ENCODE measurements at places on chromosomes 4 and X.
A peak's percentile ranks its signal among the peaks of the same experiment; 100 is the strongest.

- DNase-seq: no peak
Observed at GRCh38 chr4:98567611-98568010, 90.8 kb downstream of the TSPAN5 start.

DNA sequence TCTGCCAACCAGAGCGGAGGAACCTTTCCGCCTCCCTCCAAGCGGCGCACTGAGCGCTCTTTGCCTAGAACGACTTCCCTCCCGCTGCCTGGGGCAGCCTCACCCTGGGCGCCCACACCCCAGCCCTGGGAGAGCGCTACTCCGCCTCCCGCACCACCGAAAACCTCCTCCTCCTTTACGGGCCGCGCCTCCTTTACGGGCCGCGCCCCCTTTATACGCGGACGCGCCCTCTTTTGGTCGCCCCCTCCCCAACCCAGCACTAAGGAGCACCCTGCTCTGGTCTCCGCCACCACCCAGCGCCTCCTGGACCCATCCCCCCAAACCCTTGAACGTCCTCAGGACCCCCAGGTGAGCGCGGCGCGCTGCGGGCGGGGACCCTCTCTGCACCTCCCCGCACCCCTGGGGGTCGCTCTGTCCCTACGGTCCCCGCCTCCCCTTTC is 586 bp upstream of the NSG1 start:
- no peak for DNase-seq

GRCh38 chr4:25088093-25088952 is 57.6 kb upstream of the LGI2 start:
- DNase-seq: no peak

DNA sequence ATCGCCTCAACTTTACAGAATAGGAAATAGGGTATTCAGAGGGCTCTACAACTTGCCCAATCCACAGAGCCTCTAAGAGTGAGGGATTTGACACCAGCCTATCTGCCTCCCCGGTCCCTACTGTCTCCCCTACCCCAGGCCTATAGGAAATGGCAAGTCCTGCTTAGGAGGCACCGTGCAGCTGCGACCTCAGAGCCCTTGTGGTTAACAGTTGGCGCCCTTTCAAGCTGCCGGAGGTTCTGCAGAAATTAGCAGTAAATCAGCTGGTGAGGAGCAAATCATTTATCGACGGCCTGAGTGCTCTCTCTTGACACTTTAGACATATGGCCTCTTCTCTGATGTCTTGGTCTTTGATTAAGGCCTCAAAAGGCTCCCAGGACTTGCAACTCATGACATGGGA is 96.9 kb downstream of the CLNK start:
- no peak for DNase-seq

GRCh38 chr4:120771907-120772306 is 150.6 kb downstream of the PRDM5 start:
- no peak for DNase-seq

DNA sequence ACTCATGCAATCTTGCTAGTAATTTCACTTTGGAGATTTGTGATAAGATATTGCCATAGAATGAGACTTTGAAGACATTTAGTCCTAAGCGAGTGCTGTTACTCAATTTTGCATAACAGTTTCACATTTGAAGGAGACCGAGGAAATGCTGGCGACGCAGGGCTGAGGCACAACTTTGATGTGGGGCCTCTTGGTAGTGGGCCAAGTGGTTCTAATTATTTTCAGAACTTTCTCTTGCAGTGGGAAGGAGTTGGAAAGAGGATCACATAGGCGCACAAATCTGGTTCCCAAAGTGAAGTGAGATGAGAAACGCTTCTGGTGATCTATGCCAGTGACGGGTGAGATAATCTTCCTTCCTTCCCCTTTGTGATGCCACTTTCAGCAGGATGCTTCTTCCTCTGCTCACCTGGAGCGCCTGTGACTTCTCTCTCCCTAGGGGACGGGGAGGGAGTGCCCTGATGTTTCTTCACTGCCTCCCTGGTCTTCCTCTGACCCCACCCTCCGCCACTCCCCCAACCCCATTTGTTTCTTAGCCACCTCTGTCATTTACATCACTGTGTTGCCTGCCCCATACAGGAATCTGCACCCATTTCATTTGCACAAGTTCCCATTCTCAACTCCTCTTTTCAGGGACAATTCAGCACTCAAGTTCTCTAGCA is 138.9 kb upstream of the MID1 start:
- no peak for DNase-seq

DNA sequence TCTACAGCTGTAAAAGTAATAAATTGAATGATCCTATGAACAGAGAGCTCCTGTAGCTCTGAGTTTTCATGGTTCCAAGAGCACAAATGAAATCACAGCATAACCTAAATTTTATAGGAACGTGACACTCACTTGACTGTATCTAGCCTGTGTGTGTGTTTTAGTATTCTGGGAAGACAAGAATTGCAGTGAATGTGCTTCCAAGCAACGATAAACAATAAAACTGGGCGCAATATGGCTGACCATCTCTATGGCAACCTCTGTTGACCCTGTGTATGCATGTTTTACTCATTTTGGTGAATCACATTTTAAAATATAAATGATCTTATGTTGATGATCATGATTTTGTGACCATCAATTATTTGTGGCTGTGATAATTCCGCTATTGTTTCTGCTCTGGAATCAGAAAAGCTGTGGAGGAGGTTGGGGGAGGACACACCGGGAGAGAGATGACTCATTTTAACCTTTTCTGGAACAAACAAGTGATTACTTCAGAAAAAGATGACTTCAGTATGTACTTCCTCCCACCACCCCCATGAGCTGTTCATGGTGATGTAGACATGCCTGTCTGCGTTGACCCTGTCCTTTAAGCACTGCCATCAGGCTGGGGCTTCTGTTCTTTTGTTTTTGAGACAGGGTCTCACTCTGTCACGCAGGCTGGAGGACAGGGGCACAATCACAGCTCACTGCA is 31.8 kb downstream of the USP11 start:
- peak; percentile 77 for DNase-seq

DNA sequence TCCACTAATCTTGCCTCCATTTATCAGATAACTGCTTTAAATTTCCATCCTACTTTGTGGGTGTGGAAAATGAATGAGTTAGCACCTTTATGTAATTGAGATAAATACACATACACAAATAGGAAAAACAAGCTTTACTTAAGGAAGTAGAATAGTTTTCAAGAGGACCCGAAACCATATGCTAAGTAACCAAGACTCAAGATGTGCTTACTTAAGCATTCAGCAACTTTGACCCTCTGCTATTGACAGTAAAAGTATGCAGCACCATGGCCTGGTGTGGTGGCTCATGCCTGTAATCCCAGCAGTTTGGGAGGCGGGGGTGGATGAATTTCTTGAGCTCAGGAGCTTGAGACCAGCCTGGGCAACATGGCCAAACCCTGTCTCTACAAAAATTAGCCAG is 29.9 kb downstream of the RNF175 start:
- no peak for DNase-seq

DNA sequence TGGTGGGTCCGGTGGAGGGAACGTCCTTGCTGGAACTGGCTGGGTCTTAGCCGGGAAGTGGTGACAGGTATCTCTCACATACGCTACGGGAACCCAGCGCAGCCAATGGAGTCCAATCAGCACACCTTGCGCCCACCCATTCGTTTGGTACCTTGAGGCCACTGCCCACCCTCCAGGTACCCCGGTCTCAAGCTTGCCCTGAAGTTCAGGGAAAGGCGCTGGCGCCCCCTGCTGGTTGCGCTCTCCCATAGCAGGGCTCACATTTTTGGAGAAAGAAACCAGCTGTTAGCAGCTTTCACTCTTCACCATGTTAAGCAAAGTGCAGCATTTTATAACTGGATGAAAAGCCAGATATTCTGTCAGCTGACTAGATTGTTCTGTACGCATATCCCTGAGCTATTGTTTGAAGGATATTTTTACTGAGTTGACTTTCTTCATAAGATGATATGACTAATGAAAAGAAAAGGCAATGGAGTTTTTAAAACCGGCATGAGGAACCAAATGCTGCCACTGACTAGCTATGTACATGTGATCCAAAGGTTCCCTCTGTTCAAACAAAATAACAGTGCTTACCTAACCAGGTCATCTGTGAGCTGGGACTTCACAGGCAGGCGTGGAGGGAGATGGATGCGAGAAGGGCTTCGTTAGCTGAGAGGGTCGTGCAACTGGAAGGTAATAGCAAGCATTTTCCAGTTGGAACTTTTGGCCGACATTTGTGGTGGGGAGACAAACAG is 43.7 kb downstream of the OTOP1 start:
- peak; percentile 27 for DNase-seq

DNA sequence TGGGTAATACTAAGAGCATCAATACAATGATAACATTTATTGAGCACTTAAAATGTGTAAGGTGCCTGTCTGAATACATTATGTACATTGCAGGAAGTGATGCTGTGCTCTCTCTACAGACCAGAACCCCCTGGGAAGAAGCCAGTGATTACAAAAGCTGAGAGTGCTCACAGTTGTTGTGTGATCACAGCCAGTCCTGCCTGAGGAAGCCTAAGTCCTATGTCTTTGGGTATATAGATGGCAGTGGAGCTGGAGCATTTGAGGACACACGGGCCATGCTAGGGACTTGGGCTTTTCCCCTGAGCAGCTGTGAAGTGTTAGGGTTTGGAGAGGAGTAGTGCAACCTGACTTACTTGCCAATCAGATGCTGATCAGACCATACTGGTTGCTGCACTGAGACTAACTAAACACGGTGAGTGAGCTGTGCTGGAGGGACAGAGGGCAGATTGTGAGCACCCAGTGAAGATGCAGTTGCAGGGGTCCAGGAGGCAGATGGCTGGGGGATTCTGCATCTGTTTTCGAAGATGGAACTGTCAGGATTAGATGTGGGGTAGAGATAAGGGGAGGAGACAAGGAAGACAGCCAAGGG is 60.8 kb upstream of the TBC1D14 start:
- no peak for DNase-seq

- no peak for DNase-seq
Observed at GRCh38 chrX:99973572-99974226, 436.4 kb downstream of the PCDH19 start.

DNA sequence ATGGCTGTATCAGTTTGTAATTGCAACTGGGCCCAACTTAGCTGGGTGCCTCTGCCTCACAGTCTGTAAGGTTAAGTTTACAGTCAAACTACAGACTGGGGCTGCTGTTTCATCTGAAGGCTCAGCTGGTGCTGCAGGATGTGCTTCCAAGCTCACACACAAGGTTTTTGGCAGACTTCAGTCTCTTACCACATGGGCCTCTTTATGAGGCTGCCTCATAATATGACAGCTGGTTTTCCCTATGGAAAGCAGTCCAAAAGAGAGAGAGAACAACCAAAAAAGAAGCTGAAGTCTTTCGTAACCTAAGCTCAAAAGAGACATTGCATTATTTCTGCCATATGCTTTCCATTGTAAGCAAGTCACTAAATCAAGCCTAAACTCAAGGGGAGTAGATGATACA is 271.7 kb downstream of the DCTD start:
- DNase-seq: no peak

DNA sequence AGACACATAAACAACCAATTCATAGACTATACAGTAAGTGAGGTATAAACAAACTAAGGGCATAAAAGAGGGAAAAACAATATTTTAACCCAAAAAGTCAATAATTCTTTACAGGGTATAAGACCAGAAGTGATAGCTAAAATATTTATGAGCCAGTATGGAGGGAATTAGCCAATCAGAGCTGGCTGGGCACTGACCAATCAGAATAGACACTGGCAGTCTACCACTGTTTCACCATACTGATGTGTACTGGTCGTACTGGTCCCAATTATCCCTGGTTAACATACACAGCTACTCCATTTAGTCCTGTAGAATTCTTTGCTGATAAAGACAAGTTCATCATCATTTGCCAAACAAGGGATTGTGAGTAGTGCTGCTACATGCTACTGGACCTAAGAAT is 9.8 kb upstream of the SLC9B1 start:
- no peak for DNase-seq

- no peak for DNase-seq
Observed at GRCh38 chrX:7347465-7347864, 199.5 kb upstream of the PUDP start.

DNA sequence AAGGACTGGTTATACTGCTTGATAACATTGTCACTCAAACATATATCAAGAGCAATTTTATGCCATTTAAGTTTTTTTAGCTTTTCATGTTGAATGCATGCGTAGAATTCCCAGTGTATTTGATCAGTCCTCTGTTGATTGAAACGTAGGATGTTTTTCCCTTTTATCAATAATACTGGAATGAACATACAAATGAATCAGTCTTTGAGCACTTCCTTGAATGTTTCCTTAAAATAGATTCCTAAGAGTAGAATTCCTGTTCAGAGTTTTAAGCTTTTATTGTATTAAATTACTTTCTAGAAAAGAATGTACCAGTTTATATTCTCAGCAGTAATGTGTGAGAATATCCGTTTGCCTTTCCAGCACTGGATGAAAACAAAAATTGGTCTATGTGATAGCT is 37.8 kb downstream of the ADD1 start:
- no peak for DNase-seq

DNA sequence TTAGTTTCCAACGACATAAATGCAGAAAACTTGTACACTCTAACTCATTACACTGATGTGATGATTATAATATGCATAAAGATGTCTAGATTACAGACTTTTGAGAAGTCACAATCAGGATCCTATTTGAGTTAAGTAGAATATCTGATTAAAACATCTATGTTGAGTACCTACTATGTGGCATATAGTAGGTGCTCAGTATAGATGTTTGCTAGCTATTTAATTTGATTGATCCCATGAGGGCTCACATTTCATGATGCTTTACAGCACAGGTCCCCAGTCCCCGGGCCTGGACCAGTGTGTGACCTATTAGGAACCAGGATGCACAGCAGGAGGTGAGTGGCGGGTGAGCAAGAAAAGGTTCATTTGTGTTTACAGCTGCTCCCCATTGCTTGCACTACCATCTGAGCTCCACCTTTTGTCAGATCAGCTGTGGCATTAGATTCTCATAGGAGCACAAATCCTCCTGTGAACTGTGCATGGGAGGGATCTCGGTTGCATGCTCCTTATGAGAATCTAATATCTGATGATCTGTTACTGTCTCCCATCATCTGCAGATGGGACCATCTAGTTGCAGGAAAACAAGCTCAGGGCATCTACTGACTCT is 33.0 kb upstream of the CXCL8 start:
- DNase-seq: no peak

- no peak for DNase-seq
Observed at GRCh38 chrX:105610411-105610810, 211.9 kb upstream of the NRK start.

DNA sequence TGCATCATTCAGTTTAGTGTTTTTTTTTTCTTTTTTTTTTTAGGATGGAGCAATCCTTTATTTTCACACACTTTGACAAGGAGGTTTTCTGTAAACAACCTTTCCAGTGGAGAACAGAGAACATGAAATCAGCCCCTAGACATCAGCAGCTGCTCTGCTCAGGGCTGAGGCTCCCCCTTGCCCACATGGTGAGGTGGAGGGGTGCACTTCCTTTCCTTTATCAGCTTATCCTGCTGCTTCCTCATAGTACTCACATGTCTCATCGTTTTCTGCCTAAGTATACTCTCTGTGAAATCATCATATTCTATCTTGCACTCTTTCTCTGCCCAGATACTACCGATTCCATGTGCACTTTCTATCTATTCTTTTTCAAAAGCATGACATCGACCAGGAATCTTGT is 47.6 kb upstream of the PRSS12 start:
- DNase-seq: no peak

GRCh38 chr4:54793856-54794422 is 136.2 kb downstream of the KIT start:
- no peak for DNase-seq

- DNase-seq: no peak
Observed at GRCh38 chr4:176031922-176032321, 33.7 kb upstream of the WDR17 start.

GRCh38 chr4:185243879-185244278 is 34.5 kb downstream of the SNX25 start:
- no peak for DNase-seq

GRCh38 chrX:150450519-150451177 is 87.5 kb downstream of the MAMLD1 start:
- no peak for DNase-seq

- no peak for DNase-seq
Observed at GRCh38 chr4:8000247-8000646, 60.6 kb upstream of the AFAP1 start.

Measured in kidney capillary endothelial cell (primary cell).